CD4-positive, alpha-beta T cell treated with Interleukin-4 for 1 hour (primary cell): ENCODE measurements at places on chromosomes 1 and 21.

GRCh38 chr1:53737648-53738204 is 1.2 kb downstream of the GLIS1 start:
- no peak for DNase-seq

DNA sequence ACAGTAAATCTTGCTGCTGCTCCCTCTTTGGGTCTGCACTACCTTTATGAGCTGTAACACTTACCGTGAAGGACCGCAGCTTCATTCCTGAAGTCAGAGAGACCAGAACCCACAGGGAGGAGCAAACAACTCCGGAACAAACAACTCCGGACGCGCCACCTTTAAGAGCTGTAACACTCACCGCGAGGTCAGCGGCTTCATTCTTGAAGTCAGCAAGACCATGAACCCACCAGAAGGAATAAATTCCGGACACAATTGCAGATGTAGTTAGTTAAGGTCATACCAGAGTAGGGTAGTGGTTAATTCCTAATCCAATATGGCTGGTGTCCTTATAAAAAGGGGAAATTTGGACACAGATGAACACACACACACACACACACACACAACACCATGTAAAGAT is 37.7 kb downstream of the VTCN1 start:
- no peak for DNase-seq

GRCh38 chr1:12711536-12711935 is 4.4 kb upstream of the AADACL3 start:
- DNase-seq: no peak

DNA sequence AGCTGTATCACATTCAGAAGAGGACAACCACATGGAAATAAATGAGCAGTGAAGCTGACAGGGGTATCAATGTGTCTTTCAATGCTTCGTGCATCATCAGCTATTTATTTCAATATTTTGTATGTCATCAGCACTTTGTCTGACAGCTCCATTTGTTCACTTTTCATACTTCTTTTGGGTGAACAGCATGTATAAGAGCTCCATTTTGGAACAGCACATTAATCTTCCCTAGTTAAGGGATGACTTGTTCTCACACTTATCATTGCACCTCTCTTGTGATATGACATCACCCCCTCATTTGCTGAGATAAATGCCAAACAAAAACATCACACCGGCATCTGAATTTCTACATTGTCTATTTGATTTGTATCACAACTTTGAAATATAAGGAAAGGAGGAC is 190.6 kb upstream of the SAMSN1 start:
- DNase-seq: no peak

DNA sequence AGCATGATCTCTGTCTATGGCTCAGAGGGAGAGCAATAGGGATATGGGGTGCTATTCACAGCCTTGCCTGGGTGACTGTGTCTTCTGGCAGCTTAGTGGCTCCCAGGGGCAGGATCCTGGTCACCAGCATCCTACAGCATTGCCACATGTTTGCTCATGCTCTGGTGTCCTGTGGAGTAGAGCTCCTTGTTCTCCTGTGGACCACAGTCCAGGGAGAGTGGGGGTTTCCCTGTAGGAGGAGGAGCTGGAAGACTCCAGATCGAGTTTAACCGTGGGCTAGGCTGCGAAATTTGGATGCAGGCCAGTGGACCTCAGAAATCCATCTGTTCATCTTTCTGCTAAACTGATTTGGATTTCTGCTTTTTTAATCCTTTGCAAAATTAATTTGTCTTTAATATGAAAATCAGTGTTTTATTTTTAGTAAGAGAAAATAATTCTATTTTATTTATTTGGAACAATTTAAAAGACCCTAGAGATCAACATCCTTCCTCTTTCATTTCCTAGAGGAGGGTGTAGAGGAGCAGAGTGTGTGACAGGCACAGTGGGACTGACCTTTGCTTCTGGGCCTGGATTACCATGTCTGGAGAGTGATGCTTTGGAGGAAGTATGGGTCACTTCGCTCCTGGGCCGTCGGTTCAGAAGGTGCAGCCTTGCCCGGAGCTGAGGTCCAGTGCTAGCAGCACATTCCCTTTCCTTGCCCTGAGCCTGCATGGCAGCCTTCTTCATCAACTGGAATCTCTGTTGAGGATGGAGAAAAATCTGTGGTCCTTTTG is 17.4 kb downstream of the ADARB1 start:
- DNase-seq: no peak

DNA sequence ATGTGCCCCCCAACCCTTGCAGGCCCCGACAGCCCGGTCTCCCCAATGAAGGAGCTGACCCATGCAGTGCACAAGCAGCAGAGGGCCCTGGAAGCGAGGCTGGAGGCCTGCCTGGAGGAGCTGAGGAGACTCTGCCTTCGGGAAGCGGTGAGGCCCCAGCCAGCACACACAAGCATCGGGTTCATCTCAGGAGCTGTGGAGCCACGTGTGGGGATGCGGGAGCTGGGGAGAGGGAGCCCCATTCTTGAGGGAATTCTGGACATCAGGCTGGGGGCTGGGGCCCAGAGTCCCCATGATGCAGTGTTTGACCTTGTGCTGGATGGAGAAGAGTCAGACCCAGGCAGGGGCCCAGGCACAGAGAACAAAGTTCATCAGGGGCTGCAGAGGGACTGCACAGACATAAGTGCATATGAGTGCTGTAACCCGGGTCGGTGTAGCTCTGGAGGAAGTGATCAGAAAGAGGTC is 4.8 kb downstream of the INAVA start:
- DNase-seq: no peak

GRCh38 chr1:234955107-234955731 is 173.4 kb downstream of the TOMM20 start:
- peak; percentile 73 for DNase-seq

- DNase-seq: no peak
Measured at GRCh38 chr21:26956216-26956615, 10.7 kb downstream of the ADAMTS5 start.

GRCh38 chr1:25650289-25650576 is 33.6 kb downstream of the MAN1C1 start:
- no peak for DNase-seq

DNA sequence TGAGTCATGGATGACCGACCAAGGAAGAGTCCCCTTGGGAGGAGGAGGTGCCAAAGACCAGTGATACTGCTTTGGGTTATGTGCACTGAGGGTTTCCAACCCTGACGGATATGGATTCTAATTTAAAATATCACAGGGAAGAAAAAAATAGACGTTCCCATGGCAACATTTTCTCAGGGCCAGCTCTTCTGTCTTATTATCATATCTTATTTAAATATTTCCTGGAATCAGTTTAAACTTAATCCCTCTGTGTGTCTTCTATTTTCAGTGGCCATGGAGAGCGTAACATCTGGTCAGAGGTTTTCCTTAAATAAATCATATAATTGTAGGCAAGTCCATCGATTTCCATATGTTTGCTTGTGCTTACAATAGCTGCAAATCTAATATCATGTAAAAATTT is 205.4 kb upstream of the FMN2 start:
- DNase-seq: no peak

GRCh38 chr21:38918607-38919346 is 113.0 kb downstream of the ETS2 start:
- DNase-seq: no peak

- no peak for DNase-seq
Measured at GRCh38 chr1:178371933-178372388, 124.8 kb downstream of the CLEC20A start.

DNA sequence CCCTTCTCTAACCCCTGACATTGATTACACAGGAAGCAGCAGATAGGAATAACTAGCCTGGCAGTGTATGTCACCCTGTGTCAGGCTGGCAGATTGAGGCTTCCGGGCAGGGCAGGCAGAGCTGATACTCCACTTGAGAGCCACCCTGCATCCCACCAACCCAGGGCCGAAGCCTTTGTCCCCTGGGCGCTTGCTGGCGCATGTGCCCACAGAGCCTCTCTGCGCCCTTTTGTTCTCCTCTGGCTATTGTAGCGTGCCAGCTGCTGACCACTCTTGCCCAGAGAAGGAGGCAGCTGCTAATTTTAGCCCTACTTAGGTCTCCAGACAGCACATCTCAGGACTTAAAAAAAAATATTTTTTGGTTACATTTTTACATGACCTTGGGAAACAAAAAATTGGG is 304.9 kb downstream of the HHAT start:
- no peak for DNase-seq

DNA sequence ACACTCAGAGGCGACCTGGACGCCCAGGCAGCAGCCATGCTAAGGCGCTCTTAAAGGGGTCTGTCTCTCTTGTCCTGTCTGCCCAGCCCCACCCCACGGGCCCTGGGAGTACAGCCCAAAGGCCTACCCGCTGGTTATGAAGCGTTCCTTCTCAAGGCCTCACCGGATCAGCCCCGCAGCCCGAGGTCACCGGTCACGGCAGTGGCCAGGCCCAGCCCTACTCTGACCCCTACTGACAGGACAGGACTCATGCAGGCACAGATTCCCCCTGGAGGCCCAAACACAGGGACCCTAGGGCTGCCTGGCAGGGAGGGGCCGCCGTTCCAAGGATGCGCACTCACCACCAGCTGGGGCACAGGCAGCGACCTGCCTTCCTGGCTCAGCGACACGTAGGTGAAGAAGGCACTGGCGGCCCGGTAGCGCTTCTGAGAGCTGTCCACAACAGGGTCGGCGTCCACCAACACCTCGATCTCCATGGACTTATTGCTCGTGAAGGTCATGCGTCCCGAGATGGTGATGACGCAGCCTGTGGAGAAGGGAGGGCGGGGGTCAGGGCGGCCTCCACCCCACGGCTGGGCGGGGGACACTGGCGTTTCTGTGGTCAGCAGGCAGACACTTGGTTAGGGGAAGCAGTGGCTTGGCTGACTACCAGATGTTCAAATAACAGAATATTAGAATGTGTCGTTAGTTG is 20.0 kb upstream of the GPR153 start:
- DNase-seq: no peak

DNA sequence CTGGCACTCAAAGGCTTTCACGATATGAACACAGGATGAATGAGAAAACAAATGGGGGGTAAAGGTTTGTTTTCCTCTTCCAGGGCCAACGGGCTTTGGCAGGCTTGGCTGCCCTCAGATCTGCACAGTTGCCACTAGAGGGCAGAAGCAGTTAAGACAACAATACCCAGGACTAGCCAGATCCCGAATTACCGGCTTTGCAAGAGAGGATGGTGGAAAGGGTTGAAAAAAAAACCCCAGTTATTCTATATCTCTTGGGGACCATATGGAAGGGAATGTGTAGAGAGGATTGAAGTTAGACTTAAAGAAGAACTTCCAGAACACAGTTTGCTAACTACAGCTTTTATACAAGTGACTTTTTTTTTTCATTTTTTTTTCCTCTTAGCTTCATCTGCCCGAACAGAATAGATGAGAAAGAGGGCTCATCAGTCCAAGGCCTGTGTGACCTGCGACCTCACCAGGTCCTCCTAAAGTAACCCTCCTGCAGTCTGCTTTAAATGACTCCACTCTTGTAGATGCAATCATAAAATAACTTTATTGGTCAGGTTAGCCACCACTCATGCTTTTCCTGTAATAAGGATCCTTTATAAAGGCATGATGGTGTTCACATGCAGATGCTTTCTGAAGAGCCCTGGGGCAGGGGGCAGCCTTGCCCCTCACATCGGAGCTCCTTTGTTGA is 10.7 kb downstream of the FMOD start:
- peak; percentile 71 for DNase-seq

DNA sequence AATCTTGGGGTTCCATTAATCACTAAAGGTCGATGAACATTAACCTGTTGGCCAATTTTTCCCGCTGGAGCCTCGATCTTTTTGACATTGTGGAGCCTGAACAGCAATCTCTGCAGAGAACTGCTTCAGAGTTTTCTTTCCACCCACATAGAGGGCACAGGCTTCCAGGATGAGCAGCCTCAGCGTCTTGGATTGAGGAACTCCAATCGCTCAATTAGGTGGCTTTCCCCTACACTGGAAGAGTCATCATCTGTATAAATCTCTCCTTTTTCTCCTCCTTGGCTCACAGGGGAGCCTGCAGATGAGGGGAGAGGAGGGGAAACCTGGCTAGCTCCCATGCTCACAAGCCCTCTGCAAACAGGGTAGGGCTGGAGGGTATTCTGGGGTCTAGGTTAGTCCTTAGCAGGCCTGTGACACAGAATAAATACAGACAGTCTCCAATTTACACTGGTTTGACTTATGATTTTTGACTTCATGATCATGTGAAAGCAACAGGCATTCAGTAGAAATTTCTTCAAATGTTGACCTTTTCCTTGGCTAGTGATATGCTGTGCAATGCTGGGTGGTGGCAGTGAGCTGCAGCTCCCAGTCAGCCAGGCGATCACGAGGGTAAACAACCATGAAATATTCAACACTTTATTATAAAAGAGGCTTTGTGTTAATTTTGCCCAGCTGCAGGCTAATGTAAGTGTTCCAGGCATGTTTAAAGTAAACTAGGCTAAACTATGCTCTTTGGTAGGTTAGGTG is 80.8 kb downstream of the PGBD5 start:
- DNase-seq: no peak

GRCh38 chr1:12083766-12084165 is 20.7 kb downstream of the TNFRSF8 start:
- DNase-seq: no peak

GRCh38 chr21:41497788-41498187 is 10.2 kb downstream of the TMPRSS2 start:
- no peak for DNase-seq

DNA sequence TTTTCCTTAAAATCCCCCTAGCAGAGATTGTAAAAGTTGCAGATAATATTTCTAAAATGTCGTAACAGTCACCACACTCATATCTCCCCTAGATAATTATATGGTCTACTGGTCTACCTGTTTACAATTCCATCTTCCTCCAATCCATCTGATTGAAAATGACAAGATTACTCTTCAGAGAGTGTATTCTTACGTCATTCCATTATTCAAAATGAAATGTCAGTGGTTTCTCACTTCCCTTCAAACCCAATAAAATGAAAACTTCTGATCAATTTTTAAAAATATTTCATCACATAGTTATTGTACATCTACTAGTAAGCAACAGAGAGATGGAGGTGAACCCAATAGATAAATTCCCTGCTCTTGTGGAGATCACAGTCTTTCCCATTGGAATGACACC is 202.2 kb upstream of the C8B start:
- DNase-seq: no peak

DNA sequence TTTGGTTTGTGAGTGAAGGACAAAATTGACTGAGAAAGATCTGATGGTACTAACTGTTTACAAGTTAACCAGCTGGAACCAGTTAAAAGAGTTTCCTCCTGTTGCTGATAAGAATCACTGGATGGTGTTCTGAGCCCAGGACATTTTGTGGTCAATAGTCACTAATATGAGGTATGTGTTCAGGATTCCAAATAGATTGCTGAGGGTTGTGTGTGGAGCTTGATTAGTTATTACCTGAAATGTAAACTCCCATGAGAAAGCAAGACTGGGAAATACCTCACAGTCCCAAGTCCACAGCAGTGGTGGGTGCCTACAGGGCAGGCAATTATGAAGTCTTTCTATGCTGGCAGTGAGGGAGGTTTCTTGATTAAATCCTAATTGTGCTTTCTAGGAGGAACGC is 164.6 kb downstream of the DNM3 start:
- DNase-seq: no peak

DNA sequence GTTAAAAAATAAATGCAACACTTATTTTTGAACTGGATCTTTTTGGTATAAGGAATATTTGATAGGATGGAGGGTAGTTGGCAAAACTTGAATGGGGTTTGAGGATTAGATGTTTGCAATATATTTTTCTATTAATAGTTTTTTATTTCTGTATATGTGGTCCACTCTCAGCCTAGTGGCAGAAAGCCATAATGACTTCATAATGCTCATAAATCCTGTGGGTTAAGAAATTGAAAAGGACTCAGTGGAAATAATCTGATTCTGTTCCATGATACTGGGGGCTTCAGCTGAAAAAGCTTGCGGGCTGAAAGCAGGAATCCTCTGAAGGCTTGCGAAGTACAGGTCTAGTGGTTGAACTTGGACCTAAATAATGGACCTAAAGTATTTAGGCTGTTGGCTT is 1028.6 kb upstream of the PRMT6 start:
- DNase-seq: no peak
